HepG2 (cell line): ENCODE measurements at places on chromosomes 3 and 15. TPM values are rescaled to one million over a fixed set of nuclear protein-coding genes. Genes with fewer than 3 reads are reported as not detected.

DNA sequence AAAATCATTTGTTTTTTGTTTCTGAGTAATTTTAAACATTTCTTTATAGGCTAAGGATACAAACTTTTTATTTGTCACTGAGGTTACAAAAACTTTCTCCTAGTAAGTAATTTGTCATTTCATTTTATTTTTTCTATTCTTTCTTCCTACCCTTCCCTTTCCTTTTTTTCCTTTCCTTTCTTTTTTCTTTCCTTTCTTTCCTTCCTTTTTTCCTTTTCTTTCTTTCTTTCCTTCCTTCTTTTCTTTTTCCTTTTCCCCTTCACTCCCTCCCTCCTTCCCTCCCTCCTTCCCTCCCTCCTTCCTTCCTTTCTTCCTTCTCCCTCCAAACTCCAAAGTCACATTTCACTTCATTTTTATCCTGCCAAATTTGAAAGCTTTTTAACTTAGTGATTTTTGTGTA lies 115.1 kb upstream of the FAN1 start:
- DNase-seq, result no peak

DNA sequence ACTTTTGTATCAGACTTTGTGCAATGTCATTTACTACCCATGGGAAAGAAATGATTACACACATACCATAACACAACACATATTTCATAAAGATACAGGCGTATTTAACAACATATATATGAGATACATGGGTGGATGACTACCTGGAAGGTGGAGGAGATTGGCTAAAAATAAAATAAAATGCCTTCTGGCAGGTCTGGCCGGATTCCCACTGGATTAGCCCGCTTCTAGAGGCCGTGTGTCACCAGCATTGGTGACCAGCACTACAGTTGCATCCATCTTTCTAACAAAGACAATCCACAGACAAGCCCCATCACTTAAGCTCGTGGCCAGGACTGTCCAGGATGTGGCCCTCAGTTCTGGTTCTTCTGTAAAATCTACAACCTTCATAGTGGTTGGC lies 21.0 kb upstream of the SEC22A start:
- no peak for DNase-seq

DNA sequence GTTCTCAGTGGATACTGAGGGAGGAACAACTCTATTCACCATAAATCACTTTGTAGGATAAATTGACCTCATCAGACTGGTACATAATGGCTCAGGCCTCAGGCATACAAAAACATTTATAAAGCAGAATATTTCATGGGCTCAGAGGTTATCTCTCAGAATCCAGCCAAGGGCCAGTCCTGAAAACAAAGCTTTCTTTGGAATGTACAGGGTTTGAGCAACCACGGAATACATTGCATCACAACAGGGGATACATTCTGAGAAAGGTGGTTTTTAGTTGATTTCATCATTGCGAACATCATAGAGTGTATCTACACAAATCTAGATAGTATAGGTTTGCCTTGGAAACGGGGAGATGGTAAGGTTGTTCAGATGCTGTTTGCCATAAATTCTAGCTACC lies 33.4 kb upstream of the CTDSPL2 start:
- DNase-seq, result peak; percentile 43

GRCh38 chr3:178236555-178237277 lies 299.5 kb upstream of the KCNMB2 start:
- DNase-seq, result no peak

The FAM174B gene
- 1.3 and 2.1 TPM in 2 replicates for total RNA-seq
